Esophagus muscularis mucosa (tissue), 4 donors: ENCODE measurements at places on chromosomes 12 and 14. TPM values are rescaled to one million over a fixed set of nuclear protein-coding genes. Genes with fewer than 3 reads are reported as not detected.

GRCh38 chr14:89227496-89227836 lies 189.6 kb downstream of the FOXN3 start:
- H3K36me3 ChIP-seq, result peaks cover 5% of the 10 kb centered on the region
- no peaks in the 10 kb centered on the region for H3K27me3 ChIP-seq
- peaks cover 39% of the 10 kb centered on the region for H3K4me1 ChIP-seq
- H3K4me3 ChIP-seq, result no peak overlapping the region
- H3K27ac ChIP-seq, result no peak overlapping the region

- no peaks in the 10 kb centered on the region for H3K4me1 ChIP-seq
- no peak overlapping the region for H3K27ac ChIP-seq
- H3K4me3 ChIP-seq, result no peak overlapping the region
- DNase-seq, result no peak
- H3K36me3 ChIP-seq, result no peaks in the 10 kb centered on the region
Measured at GRCh38 chr12:63319386-63319785, 168.4 kb upstream of the AVPR1A start.

DNA sequence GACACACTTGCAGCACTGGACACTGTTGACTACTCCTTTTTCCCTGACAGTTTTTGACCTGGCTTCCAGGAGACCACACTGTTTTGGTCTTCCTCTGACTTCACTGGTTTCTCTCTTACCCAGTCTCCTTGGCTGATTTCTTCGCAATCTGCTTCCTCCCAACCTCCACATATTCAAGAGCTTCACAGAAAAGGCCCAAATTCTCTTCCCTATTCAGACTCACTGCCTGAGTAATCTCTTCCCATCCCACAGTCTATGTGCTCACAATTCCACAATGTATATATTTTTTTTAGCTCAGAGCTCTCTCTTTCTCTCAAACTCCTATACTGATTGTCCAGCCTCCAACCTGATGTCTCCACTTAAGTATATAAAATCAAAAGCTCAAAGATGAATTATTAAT lies 115.4 kb downstream of the SINHCAF start:
- H3K27me3 ChIP-seq, result no peaks in the 10 kb centered on the region
- no peak overlapping the region for H3K4me3 ChIP-seq
- no peaks in the 10 kb centered on the region for H3K36me3 ChIP-seq
- peak; percentile 72 for DNase-seq
- H3K4me1 ChIP-seq, result no peaks in the 10 kb centered on the region
- no peak overlapping the region for H3K27ac ChIP-seq

DNA sequence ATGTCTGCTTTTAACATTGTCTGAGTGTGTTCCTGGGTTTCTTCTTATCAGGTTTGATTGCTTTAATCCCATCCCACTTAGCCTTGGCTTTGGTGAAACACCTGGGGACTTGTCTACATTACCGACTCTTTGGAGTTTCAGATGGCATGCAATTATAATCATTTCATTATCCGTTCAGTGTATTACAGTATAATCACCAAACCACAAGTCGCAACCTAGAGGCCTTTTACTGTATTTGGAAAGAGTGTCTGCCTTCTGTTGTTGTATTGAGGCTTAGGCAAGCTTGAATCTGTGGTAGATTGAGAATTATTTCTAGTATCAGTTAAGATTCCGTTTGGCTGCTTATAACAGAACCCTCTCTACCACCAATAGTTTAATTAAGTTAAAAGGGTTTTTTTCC lies 103.9 kb downstream of the TGFB3 start:
- peaks cover 14% of the 10 kb centered on the region for H3K4me1 ChIP-seq
- DNase-seq, result no peak
- no peak overlapping the region for H3K27ac ChIP-seq
- no peak overlapping the region for H3K4me3 ChIP-seq

GRCh38 chr14:101836135-101836534 lies 74.6 kb downstream of the PPP2R5C start:
- H3K4me1 ChIP-seq, result peaks cover 82% of the 10 kb centered on the region
- H3K4me3 ChIP-seq, result peak overlapping the region; percentile 28
- H3K36me3 ChIP-seq, result no peaks in the 10 kb centered on the region
- DNase-seq, result no peak
- peak overlapping the region; percentile 76 for H3K27ac ChIP-seq

- no peaks in the 10 kb centered on the region for H3K4me1 ChIP-seq
- no peak overlapping the region for H3K27ac ChIP-seq
- peak; percentile 37 for DNase-seq
- no peaks in the 10 kb centered on the region for H3K27me3 ChIP-seq
Measured at GRCh38 chr14:61379639-61380184, 58.3 kb downstream of the PRKCH start.

DNA sequence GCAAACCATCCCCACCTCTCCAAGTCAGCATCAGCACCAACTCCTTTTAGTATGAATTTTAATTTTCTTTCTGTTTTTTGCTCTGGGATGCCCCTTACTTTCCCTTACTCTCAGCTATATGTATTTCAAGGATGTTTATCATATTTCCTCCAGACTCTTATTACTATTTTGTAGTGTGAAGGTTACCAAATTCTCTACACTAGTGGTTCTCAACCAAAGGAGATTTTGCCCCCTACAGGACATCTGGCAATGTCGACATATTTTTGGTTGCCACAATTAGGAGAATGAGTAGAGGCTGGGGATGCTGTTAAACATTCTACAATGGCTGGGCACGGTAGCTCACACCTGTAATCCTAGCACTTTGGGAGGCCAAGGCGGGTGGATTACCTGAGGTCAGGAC lies 29.1 kb upstream of the SOS2 start:
- H3K36me3 ChIP-seq, result no peaks in the 10 kb centered on the region
- no peak overlapping the region for H3K27ac ChIP-seq
- no peaks in the 10 kb centered on the region for H3K27me3 ChIP-seq
- no peak for DNase-seq

DNA sequence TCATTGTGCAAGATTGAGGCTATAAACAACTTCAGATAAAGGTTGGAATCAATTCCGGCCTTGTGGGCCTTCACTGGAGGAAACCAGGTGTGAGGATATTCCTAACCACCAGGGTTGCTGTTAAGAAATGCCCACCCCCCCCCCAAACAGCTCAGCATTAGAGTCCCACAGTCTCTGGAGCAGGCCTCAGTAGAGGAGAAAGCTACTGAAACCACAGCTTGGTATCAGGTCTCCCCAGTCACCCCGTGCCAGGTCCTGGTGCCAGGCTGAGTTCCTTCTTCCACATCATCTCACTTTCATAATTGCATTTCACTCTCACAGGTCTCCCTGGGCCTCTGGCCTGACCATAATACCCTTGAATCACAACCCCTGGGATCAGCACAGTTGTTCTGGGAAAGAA lies 12.5 kb downstream of the GALNT6 start:
- H3K27me3 ChIP-seq, result no peaks in the 10 kb centered on the region
- H3K36me3 ChIP-seq, result no peaks in the 10 kb centered on the region
- peaks cover 5% of the 10 kb centered on the region for H3K4me1 ChIP-seq
- DNase-seq, result no peak

DNA sequence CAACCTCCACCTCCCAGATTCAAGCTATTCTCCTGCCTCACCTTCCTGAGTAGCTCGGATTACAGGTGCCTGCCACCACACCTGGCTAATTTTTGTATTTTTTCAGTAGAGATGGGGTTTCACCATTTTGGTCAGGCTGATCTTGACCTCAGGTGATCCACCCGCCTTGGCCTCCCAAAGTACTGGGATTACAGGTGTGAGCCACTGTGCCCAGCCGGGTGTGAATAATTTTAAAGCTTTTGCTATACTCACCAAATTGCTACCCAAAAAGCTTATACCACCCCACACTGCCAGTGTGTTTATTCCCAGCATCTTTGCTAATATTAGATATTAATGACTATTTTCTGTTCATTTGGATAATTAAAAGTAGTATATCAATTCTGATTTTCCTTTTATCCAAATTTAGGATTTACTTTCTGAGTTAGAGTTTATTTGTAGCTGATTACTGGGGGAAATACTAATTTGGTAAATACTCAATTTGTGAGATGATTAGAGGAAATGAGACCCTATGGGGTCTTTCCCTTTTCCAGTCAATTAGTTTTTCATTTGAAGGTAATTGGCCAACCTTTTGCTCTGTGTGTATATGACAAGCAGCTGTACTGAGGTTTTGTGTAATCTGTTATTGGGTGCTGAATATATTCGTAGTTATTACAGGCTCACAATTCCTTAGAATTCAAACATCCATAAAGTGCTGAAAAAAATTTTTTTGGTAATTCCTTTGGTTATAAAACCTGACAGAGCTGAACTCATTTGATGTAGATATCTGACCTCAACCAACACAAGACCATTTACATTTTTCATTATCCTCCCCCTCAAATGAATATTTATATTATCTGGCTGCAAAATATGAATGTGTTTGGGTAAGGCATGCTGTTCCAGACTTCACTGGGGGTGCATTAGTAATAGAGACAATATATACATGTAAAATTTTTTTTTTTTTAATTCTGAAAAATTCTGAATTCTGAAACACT lies 73.6 kb downstream of the ANO6 start:
- H3K36me3 ChIP-seq, result no peaks in the 10 kb centered on the region
- H3K27me3 ChIP-seq, result no peaks in the 10 kb centered on the region
- no peak for DNase-seq
- peaks cover 69% of the 10 kb centered on the region for H3K4me1 ChIP-seq
- peak overlapping the region; percentile 77 for H3K27ac ChIP-seq

- no peaks in the 10 kb centered on the region for H3K36me3 ChIP-seq
- H3K27me3 ChIP-seq, result no peaks in the 10 kb centered on the region
- H3K27ac ChIP-seq, result no peak overlapping the region
- DNase-seq, result no peak
Measured at GRCh38 chr12:89649139-89649538, 59.5 kb downstream of the ATP2B1 start.

GRCh38 chr12:109902891-109903418 lies 2.9 kb downstream of the TCHP start:
- H3K27ac ChIP-seq, result no peak overlapping the region
- H3K36me3 ChIP-seq, result peaks cover 45% of the 10 kb centered on the region
- H3K27me3 ChIP-seq, result no peaks in the 10 kb centered on the region
- peaks cover 33% of the 10 kb centered on the region for H3K4me1 ChIP-seq

- no peaks in the 10 kb centered on the region for H3K36me3 ChIP-seq
- DNase-seq, result no peak
- H3K27ac ChIP-seq, result no peak overlapping the region
- H3K4me1 ChIP-seq, result no peaks in the 10 kb centered on the region
Measured at GRCh38 chr14:22226381-22226780, 362.6 kb downstream of the DAD1 start.

DNA sequence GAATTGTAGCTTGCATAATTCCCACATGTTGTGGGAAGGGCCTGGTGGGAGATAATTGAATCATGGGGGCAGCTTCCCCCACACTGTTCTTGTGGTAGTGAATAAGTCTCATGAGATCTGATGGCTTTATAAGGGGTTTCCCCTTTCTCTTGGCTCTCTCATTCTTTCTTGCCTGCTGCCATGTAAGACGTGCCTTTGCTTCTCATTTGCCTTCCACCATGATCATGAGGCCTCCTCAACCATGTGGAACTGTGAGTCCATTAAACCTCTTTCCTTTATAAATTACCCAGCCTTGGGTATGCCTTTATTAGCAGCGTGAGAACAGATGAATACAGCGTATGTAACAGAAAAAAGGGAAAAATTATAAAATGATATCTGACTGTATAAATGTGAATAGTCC lies 21.1 kb downstream of the C12orf71 start:
- H3K36me3 ChIP-seq, result no peaks in the 10 kb centered on the region
- no peak overlapping the region for H3K27ac ChIP-seq
- no peak overlapping the region for H3K4me3 ChIP-seq
- DNase-seq, result no peak
- no peaks in the 10 kb centered on the region for H3K4me1 ChIP-seq
- no peaks in the 10 kb centered on the region for H3K27me3 ChIP-seq

GRCh38 chr12:28961948-28962384 lies 187.1 kb upstream of the FAR2 start:
- H3K27ac ChIP-seq, result no peak overlapping the region
- H3K4me1 ChIP-seq, result peaks cover 16% of the 10 kb centered on the region
- no peak for DNase-seq
- H3K4me3 ChIP-seq, result no peak overlapping the region
- no peaks in the 10 kb centered on the region for H3K27me3 ChIP-seq

DNA sequence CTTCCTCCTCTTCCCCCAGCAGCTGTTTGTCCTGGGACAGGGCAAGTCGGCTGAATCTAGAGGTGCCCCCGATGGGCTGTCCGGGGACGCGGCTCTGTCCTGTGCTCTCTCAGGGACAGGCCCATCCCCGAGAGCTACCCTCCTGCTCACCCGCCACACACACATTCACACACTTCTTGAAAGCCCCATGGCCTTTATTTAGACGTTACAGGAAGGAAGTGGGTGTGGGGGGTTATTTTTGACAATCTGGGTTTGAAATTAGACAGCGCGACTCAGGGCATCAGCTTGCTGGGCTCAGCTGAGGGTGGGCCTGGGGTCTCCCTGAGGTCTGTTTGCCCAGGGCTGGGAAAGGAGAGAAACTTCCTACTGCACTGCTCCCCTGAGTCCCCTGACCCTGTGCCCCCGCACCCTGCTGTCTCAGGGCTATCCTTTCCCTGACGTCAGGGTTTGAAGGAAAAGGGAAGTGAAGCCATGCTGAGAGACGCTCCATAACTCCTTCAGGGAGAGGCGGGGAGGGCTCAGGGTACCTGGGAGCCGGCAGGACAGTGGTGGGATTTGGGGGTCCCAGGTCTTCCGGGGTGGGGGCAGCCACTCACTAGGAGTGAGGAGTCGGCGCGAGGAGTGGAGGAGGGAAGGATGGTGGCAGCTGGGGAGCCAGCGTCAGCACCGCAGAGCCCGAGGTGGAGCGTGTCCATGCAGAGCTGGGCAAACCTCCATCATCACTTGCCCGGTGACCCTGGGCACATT lies 8.1 kb downstream of the PTPN6 start:
- H3K36me3 ChIP-seq, result no peaks in the 10 kb centered on the region
- H3K27ac ChIP-seq, result no peak overlapping the region
- no peak for DNase-seq
- H3K27me3 ChIP-seq, result no peaks in the 10 kb centered on the region
- no peak overlapping the region for H3K4me3 ChIP-seq
- peaks cover 54% of the 10 kb centered on the region for H3K4me1 ChIP-seq

DNA sequence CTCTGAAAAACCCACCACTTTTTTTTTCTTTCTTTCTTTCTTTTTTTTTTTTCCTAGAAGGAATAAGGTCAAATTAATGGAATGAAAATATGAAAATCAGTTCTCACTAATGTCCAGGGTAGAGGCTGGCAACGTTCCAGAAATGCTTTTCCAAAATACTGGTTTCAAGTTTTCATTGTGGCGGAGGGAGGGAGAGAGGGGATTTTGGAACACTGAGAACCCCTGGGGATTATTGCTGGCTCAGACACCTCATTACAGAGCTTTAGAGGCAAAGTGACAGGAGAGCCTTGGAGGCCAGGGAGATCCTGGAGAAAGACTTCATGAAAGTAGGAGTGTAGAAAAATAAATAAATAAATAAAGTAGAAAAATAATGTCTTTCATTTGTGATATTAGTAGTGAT lies 45.4 kb downstream of the ALX1 start:
- no peaks in the 10 kb centered on the region for H3K27me3 ChIP-seq
- DNase-seq, result no peak
- H3K27ac ChIP-seq, result no peak overlapping the region
- no peak overlapping the region for H3K4me3 ChIP-seq
- no peaks in the 10 kb centered on the region for H3K36me3 ChIP-seq

PHC1 gene
- total RNA-seq, result 33.2 TPM

CD4 gene
- 6.6 TPM for total RNA-seq

SERPINA9 gene
- total RNA-seq, result not detected

BMP4 gene
- 29.9 TPM for total RNA-seq

PPP1R1A gene
- 6.2 TPM for total RNA-seq

C14orf132 gene
- 28.3 TPM for total RNA-seq

OR6C2 gene
- not detected for total RNA-seq

INSM2 gene
- total RNA-seq, result not detected

SYT10 gene
- 0.33 TPM for total RNA-seq

RBP5 gene
- total RNA-seq, result 0.46 TPM

KLRK1 gene
- total RNA-seq, result 1.8 TPM

PROX2 gene
- total RNA-seq, result not detected

ENDOU gene
- 2.0 TPM for total RNA-seq
